ENCODE measurements at places on chromosomes 5 and 9.

DNA sequence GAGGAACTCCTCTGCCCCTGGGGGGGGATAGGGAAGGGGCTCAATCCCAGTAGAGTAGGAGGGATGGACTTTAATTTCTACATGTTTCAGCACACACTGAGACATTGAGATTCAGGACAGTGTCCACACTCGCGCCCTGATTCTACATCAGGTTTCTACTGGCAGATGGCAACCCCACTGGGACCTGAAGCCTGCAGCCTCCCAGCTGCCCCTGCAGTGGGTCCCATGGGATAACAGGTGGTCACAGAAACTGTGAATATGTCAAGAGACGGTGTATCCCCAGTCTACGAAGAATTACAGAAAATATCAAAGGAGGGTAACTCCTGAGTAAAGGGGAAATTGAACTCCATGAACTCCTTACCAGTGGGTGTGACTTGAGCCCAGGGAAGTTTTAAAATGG lies 2.4 kb upstream of the TERT start:
- DNase-seq = no peak

DNA sequence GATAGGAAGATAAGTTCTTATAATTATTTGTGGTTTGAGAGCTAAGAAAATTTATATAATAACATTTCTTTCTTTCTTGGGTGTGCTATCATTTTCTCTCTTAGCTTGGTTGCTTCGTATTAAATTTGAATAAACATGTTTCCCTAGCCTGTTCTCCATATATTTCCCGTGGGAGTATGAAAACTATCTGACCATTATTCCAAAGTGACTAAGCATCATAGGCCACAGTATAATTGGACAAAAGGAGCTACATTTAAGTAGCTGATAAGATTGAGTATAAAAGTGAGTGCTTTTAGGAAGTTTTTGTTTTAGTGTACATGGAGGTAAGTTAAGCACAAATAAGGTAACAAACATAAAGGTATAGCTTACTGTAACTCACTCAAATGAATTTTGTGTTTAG lies 8.4 kb upstream of the OSMR start:
- peak; percentile 10 for DNase-seq

GRCh38 chr5:144778561-144778960 lies 607.9 kb downstream of the KCTD16 start:
- DNase-seq = no peak

- DNase-seq = no peak
Observed at GRCh38 chr5:118146824-118147223, 841.5 kb downstream of the DTWD2 start.

DNA sequence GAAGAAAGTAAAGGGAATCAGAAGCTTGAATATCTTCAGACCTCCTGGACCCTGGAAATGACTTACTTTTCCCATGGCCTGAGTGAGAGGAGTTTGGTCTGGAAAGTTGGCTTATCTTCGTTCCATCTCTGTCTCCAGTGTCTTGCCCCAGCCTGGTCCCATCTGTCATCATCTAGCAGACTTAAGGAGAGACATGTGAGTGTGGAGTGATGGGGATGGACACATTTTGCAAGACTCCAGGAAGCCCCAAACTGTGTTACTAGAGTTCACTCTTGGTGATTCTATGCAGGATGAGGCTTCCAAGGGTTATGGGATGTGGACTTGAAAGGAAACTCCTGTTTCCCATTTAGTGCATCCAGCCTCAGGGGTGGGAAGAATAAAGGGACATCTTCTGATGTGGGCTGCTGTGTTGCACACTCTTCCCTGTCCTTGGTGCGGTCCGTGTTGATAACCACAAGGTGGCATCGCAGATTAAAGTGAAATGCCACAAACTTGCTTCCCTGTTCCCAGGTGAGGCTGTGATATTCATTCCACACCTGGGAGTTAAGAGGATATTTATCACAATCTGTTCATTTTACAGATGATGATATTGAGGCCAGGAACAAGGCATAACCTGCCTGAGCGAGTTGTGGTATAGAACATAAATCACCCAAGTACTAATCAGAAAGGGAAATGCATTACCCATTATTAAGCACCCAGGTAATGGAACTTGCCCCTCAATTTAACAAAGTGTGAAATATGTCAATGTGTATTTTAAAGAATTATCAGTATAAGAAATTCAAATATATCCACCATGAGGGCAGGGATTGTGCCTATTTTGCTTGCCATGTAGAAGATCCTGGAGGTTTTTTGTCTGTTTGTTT lies 269.9 kb upstream of the PAPPA start:
- peak; percentile 68 for DNase-seq

DNA sequence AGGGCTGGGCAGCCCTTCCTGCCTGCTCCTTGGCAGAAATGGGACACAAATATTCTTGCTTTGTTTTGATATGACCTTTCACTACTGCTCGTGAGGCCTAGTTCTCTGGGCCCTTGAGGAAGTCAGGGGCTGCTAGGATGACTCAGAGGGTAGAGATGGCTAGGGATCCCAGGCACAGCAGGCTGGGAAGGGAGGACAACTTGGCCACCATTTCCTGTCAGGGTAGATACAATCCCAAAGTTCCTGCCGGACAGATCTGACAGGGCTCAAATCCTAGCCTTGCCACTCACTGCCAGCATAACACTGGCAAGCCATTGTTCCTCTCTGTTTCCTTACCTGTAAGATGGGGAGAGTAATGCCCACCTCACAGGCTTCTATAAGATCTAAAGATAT lies 31.7 kb upstream of the MEIKIN start:
- DNase-seq = no peak

DNA sequence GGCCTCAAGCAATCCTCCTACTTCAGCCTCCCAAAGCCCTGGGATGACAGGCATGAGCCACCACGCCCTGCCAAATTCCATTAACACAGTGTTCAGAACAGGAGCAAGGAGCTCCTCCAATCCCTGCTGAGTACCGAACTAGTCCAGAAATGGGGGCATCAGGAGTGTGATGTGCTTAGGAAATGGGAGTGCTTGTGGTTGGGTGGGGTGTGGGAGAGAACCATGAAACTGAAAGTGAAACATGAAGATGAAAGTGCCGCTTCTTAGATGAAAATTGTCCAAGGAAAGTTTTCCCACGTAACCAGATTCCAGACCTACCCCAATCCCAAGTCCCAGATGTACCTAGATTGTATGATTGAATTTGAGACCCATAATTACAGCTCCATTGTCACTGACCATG lies 16.7 kb upstream of the ZNF131 start:
- no peak for DNase-seq

All from COLO829 (cell line).